ENCODE measurements at places on chromosomes 2 and 18. TPM values are rescaled to one million over a fixed set of nuclear protein-coding genes. Genes with fewer than 3 reads are reported as not detected.

The CGREF1 gene
- 0.68 TPM for total RNA-seq

The RNF125 gene
- 2.9 TPM for total RNA-seq

The NOTO gene
- total RNA-seq, result not detected

The DOK6 gene
- 4.8 TPM for total RNA-seq

The NABP1 gene
- 3.8 TPM for total RNA-seq

The SH3RF3 gene
- total RNA-seq, result 6.7 TPM

The ATAD2B gene
- 9.7 TPM for total RNA-seq

The GALNT14 gene
- 0.72 TPM for total RNA-seq

The HOXD4 gene
- total RNA-seq, result 0.40 TPM

The SOWAHC gene
- total RNA-seq, result 1.9 TPM
